Hematopoietic multipotent progenitor cell (in vitro differentiated cells): ENCODE measurements at places on chromosomes 2 and 18. TPM values are rescaled to one million over a fixed set of nuclear protein-coding genes. Genes with fewer than 3 reads are reported as not detected.

MEP1B gene
- total RNA-seq, result not detected

DNA sequence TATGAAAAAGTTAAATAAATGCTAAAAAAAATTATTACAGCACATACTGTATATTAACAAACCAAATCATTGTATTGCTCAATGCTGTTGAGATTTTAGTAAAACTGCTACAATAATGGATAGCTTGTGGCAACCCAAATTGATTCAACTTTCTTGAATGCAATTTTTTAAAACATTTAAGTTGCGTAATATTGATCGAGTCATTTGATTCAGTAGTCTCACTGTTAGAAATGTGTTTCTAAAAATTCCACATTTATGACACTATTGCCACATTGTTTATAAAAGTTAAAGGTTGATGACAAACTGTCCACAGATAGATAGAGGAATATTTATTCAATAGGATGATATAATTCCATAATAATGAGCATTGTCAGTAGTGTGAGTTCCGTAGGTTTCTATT is 640.7 kb upstream of the CRIM1 start:
- DNase-seq, result no peak

GRCh38 chr2:116545286-116546068 is 1269.0 kb upstream of the DDX18 start:
- no peak for DNase-seq

- DNase-seq, result no peak
Observed at GRCh38 chr2:236402033-236402790, 138.0 kb upstream of the ASB18 start.

DNA sequence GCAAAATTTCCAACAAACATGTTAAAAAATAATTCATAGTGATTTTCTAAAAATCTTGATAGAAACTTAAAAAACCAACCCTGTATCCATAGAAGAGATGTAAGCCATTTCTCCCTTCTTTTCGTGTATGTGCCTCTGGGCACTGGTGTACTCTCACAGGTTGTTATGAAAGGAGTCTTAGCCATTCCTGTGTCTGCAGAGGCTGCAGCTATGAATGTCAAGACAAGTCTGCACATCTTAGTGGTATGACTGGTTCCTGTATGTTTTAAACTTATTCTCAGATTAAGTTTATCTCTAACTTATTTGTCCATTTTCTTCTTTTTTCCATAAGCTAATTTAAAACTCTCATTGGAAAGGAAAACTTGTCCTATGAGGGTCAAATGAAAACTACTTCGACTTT is 84.0 kb downstream of the DPP4 start:
- no peak for DNase-seq

DNA sequence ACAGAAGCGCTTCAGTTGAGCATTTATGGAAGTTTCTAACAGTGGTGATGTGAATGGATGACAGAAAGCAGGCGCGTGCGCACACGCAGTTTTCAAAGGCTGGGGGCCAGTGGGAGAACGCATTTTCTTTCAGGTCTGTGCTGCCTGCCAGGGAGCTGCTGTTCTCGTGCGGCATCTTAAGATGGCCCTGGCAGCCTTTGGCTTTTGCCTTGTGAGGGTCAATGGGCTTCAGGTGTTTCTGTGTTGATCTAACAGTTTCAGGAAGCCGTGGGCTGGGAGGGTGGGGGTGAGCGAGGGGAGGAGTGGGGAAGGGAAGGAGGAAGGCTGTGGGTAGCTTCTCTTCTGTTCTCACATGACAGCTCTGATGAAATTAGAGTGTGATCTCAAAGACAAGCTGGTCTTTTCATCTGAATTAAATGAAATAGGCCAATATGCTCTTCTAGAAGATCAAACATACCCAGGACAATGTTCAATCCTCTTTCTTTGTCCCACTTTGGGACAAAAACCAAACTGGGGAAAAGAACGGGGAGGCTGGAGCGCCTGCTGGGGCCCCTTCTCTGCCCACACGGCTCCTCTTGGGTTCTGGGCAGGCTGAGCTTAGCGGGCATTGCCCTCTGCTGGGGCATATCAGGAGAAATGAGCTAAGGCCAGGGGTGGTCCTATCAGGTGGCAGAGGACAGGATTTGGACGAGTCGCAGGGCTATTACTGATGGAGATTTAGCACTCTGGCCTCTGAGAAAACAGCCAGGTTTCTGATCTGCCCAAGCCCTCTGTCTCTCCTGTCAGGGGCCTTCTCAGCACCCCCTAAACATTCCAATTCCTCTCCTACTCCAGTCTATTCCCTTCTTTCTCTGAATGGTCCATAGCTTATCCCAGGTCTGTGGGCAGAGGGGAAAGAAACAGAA is 126.2 kb upstream of the LGALSL start:
- DNase-seq, result peak; percentile 65

- DNase-seq, result no peak
Observed at GRCh38 chr18:77118256-77119090, 14.1 kb downstream of the MBP start.

DNA sequence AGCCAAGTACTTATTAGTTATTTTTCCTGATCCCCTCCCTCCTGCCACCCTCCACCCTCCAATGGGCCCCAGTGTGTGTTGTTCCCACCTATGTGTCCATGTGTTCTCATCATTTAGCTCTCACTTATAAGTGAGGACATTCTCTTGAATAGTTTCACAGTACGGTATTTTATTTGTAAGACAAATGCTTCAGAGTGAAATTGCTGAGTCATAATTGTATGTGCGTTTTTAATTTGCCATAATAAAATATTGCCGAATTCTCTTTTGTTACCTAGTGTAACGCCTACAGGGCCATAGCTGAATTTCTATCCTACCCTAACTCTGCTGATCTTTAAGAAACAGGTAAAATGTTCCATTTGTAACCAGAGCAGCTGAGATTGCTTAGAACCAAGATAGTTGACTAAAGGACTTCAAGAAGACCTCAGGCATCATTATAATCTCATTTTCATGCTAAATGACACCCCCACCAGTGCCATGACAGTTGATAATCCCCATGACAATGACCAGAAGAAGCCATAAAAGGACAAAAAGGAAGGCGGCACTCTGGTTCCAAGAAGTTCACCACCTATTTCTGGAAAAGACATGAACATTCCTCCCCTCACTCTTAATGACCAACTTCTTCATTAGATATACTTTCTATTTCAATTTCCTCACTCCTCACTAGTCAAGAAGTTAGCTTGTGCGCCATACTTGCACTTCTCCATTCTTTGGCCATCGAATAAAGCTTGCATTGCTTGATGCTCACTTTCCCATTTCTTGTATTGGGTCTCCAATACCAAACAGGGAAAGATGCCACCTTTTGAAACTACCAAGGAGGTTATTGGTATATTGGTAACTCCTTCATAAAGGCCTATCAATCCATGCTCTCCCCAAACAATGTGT is 18.4 kb downstream of the SCN9A start:
- no peak for DNase-seq

DNA sequence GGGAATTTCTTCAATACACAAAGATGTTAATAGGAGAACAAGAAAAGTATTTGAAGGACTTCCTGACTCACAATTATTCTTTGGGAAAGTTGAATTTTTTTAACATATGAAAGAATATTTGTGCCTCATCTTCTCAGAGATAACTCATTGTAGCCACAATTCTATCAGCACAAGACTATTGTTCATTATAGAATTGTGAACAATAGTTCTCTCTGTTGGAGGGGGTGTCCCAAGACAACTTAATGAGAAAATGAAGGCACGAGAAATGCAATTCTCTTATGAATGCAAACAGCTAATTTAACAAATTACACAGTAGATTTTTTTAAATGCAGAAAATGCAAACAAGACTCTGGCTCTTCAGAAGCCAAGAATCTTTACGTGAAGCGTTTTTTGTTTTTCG is 157.0 kb downstream of the BARD1 start:
- no peak for DNase-seq

DNA sequence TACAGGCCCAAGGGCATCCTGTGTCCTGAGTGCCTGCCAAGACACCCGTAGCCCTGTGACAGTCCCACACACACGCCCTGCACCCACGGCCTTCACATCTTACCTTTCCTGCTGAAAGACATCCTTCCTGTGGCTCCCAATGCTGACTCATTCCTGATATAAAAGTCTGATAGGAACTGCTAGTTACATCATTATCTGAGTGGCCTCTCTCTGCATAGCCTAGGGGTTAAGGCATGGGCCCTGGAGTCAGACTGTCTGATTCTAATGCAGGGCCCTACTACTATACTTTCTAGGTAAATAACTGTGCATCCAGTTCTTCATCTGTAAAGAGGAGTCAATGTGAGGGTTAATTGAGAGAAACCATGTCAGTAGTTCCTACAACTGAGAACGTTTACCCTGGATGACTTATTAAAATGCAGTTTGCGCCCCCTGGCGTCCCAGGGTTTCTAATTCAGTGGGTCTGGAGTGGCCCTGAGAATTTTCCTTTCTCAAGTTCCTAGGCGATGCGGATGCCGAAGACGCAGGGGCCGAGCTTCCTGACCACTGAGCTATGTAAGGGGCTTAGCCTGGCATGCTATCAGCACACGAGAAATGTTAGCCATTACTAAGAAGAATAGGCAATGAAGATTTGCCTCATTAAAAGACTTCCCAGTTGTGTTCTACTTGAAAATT is 6.0 kb upstream of the GPR45 start:
- DNase-seq, result peak; percentile 89

DNA sequence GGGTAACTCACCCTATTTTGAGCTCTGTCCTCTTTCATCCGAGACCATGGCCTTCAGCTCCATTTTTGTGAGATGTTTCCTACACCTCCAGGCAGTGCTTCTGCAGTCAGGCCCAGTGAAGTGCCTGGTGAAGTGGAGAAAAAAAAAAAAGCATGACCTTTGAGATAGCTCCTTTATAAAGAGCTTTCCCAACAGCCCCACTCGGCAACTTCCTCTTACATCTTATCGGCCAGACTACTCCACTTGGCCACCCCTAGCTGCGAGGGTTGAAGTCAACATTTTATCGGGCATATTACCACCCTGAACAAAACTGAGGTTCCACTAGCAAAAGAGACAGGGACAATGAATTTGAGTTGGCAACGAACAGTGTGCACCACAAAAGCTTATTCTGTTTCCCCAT is 124.8 kb upstream of the RNF152 start:
- DNase-seq, result no peak

DNA sequence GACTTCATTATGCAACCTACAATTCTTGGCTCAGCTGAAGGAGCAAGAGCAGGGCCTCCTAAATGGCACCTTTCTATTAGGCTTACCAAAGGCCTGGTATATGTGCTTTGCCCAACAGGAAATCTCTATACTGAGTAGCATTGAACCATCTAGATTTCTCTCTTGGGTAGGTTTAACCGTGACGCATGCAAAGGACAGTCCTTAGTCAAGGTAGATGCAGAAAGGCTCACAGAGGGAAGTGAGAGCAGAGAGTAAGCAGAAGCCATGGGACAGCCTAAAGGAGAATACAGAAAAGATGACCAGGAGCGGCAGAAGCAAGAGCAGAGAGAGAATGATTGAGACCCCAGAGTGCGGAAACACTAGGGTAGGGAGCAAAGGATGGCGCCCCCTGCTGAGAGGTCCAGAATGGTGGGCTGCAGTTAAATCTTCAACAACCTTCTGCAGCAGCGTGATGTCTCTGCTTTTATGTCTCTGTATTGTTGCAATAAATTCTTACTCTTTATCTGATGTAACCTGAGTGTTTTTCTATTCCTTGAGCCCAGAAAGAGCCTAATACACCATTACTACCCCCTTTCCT is 4.7 kb upstream of the OSBPL1A start:
- no peak for DNase-seq

DNA sequence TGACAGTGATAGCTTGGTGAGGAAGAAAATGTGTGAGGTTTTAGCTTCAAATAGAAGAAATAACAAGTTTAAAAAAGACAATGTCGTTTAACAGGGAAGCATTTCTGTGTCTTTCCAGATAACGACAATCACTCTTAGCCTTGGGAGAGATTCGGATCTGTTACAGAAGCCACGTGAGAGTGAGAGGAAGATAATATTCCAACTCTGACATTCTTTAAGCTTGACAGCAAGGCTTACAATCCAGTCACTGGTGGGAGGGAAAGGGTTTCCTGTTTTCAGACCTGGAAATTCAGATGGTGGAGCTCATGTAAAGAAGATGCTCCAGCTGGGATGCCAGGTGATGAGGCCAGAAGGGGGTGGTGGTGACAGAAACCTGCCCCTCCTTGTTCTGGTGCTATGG is 30.8 kb downstream of the FBXO48 start:
- no peak for DNase-seq

DNA sequence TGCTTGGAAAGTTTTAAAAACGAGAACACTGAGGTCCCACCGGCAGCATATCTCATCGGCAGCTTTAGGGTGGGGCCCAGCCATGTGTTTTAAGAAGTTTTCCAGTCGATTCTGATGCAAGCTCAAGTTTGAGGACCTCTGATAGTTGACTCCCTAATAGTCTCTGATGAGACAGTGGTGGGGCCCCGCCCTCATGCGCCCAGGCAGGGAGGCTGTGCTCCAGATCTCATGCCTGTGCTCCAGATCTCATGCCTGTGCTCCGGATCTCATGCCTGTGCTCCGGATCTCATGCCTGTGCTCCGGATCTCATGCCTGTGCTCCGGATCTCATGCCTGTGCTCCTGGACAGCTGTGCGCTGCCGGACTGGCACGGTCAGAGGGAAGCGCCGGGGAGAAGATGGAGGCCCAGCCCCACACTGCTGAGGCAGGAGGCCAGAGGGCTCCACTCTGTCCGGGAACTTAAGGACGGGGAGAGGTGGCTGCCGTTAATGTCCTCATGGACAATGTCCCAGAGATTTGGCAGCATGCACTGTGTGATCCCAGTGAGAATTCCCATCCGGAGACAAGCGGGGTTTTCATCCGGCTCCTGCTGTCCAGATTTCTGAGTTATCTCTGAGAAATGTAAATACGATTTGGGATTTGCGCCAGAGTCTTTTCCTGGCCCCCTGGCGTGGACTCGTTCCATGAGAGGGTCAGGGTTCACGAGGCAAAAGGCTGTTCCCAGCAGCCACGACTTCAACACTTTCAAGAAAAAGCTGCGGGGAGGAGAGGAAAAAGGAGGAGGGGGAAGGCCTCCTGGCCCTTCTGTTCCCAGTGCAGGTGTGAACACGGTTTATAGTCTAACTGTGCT is 9.4 kb upstream of the COLEC11 start:
- DNase-seq, result no peak

ERFE gene
- 0.27 TPM for total RNA-seq

DNA sequence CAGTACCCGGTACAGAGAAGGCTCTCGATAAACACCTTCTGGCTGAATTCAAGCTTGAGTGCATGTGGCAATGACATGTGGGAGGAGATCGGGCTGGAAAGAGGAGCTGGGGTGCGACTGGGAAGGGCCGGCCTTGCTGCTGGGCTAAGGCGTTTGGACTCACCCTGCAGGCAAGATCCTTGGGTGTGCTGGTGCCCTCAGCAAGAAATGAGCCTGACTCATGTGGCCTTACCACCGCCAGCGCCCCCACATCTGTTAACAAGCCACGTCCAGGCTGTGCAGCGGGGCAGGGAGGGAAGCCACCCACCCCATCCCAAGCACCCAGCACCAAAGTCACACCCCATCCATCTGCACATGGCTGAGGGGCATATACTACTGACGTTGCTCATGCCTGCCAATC is 1.3 kb downstream of the HS1BP3 start:
- DNase-seq, result no peak
